GM03348 (cell line): ENCODE measurements at places on chromosomes 12 and 14.

DNA sequence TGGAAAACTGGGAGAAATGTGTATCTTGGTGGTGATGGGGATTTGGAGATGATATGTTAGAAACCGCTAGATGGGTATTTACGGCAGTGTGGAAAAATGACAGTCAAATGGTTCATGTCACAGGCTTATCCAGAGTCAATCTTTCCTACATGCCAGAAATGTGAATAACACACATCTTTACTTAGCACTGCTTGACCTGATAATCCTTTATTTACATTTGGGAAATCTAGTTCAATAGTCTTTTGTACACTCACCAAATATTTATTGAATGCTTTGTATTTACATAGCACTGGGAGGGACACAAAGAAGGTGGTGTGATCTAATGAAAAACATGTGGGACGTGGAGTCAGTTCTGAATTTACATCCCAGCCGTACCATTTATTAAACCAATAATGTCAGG is 208.2 kb downstream of the DIO2 start:
- no peak for DNase-seq

- DNase-seq, result no peak
Observed at GRCh38 chr12:113469949-113470743, 1.5 kb downstream of the LHX5 start.

DNA sequence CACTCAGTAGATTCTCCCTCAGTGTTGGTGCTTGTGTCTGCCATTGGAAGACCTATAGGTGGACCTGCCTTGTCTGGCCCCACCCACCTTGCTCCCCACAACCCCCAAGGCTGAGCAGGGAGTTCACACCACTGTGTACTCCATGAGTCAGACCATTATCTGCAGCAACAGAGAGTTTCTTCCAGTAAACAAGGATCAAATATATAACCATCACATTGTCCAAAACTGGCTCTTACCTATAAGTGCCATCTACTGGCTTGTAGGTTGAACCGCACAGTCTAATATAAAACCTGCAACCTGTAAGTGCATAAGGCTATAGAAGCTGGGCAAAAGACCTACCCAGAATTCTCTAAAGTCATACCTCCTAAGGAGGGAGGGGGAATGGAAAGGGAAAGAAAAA is 7.9 kb downstream of the TAS2R13 start:
- no peak for DNase-seq

DNA sequence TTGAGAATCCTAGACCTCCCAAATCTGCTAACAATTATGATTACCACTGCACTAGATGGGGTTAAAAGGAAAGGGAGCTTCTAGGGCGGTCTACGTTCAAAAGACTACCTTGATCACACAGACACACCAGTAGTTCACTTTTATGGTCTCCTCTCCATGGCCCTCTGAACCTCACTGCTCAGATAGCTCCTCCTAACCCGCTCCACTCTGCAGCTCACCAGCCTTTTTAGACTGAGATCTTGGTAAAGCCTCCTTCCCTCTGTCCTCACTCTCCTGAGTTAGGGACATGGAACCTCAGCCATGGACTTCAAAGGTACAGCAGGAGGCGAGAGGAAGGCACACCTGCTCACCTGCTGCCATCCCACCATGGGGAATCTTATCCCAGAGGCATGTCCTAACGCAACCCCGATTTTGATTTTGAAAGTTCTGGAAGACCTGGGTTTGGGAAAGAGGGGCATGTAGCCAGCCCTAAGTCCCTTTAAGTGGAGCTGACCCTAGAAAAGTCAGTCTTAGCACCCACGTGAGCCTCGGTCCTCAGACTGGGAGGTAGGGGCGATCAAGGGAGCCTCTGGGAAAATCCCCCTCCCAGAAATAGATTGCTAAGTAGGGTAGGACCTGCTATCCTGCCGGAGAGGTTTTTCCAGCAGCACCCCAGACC is 1.3 kb downstream of the ZNF219 start:
- DNase-seq, result no peak

- DNase-seq, result no peak
Observed at GRCh38 chr12:104351057-104351983, 47.8 kb downstream of the EID3 start.

- no peak for DNase-seq
Observed at GRCh38 chr12:26101350-26101734, 23.5 kb downstream of the BHLHE41 start.

GRCh38 chr12:92130999-92131398 is 14.6 kb downstream of the BTG1 start:
- no peak for DNase-seq

- no peak for DNase-seq
Observed at GRCh38 chr14:32546246-32546645, 217.1 kb downstream of the AKAP6 start.

DNA sequence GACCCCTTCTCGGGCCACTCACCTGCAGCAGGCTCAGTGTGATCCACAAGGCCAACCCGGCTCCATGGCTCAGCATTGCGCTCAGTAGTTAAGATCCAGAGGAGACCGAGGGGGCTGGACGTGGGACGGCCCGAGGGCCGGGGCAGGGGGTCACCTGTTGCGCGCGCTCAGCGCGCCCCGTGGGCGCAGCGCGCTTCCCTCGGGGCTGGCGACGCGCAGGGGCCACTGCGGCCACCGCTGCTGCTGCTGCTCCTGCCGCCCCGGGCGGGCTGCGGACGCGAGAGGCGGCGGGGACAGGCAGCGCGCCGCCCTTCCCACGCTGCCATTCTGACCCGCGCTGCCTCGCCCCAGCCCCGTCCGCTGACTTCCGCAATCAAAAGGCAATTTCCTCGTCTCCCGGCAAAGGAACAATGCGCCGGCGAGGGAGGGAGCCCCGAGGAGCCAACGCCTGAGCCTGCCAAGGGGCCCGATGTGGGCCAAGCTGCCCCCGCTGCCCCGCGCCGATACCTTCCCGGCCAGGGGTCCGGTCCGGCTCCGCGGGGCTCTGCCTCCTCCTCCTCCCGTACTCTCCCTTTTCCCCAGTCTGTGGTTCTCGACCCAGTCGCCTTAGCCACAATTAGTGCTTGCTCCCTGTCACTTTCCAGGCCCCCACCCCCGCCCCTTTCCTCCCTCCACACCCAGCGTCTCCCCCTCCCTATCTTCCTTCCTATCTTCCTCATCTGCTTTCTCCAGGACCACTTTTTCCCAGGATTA is 27.3 kb downstream of the PTPRB start:
- DNase-seq, result peak; percentile 82

DNA sequence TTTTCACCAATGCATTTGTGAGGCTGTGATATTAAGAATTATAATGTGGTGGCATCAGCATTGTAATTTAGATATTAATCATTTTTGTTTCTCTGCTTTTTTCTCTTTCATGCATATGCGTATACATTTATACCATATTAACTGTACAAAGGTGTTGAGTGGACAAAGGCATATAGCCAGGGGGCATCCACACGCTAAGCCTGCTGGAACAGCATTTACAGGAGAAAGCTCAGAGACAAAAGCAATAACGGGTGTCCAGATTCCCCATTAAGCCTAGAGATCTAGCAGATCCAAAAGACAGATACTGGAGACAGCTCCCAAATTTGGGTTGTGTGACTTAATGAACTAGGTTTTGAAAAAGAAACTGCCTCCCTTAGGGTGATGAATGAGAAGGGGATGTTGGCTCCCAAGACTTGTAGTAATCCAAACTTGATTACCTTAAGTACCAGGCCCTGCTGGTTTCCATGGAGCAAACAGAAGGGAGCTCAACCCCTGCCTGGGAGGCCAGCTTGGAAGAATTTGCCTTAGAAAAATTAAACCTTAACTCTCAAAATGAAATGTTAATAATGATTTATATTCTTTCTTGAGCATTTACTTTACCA is 181.9 kb downstream of the SLC6A15 start:
- DNase-seq, result no peak

DNA sequence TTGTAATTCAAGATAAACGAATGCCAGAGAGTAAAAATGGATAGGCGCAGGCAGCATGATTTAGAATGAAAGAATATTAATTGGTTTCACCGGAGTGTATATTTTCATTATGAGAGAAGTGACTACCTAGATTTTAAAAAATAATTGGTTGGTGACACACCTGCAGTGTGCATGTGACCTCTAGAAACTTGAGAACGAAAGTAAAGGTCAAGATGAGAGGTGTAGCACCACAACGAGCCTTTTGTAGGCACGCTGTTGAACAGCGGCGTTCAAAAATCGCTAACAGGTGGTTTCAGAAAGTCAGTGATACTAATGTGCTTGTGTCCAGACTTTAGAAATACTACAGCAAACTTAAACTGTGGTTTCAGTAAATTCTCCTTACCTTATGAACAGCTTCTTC is 123.8 kb downstream of the NPAS3 start:
- DNase-seq, result no peak

- DNase-seq, result no peak
Observed at GRCh38 chr12:97306147-97306546, 156.5 kb upstream of the RMST start.

GRCh38 chr12:3091382-3092241 is 14.4 kb downstream of the TSPAN9 start:
- no peak for DNase-seq

DNA sequence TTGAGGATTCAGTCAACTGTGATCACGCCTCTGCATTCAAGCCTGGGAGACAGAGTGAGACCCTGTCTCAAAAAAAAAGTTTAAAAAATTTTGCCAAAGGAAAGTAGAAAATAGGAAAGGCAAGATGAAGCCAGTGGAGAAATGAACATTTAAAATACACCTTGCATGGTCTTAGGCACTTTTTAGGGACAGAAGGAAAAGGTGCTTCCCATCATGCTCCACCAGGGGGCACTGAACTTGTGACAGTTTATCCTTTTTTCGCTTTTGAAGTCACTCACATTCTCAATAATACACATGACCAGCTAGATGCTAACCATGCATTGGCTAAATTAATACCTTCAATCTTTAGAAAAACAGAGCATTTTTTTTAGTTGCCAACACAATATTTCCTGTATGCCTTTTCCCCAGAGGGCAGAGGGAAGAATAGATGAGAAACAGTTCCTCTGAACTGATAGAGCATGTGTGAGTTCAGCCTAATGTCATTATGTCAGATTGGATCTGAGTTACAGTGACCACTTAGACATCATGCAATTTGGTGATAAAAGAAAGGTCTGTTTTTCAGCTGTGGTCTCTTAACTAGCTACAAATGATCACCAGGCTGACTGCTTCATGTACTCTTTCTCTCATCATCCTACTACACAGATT is 221.8 kb upstream of the SSTR1 start:
- peak; percentile 53 for DNase-seq

DNA sequence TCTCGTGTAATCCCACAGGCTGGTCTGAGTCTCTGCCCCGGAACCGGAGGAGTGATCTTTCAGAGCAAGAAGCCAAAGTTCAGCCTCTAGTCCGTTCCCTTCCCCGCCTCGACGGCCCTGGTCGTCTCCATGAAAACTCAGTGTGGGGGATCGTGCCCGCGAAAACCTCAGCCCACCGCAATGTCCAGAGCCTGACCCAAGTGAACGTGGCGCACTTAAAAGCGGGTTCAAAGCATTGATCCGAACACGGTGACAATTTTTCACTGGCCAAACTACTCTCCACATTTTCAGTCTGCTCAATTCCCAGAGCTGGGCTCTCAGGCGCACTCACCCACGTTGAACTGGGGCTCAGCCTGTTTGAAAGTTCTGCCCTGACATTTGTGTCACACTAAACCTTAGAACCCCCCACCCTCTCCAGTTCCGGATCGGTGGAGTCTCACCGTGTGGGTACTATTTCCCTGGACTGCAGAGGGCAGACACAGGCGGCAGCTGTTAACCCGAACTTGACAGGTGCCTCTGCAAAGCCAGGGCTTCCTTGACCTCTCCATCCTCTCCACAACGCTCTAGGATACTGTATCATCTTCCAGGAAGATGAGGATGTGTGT is 886 bp upstream of the PRICKLE1 start:
- DNase-seq, result peak; percentile 18

GRCh38 chr12:112838731-112839130 is 47.2 kb downstream of the RPH3A start:
- no peak for DNase-seq

- DNase-seq, result no peak
Observed at GRCh38 chr14:96926001-96926400, 128.8 kb downstream of the VRK1 start.

GRCh38 chr14:71713016-71713415 is 219.2 kb upstream of the RGS6 start:
- no peak for DNase-seq

GRCh38 chr14:103517174-103517566 is 5.5 kb downstream of the CKB start:
- no peak for DNase-seq

- DNase-seq, result peak; percentile 58
Observed at GRCh38 chr14:70714055-70714550, 72.4 kb downstream of the TTC9 start.

- peak; percentile 15 for DNase-seq
Observed at GRCh38 chr12:95836630-95837239, 22.0 kb upstream of the SNRPF start.

DNA sequence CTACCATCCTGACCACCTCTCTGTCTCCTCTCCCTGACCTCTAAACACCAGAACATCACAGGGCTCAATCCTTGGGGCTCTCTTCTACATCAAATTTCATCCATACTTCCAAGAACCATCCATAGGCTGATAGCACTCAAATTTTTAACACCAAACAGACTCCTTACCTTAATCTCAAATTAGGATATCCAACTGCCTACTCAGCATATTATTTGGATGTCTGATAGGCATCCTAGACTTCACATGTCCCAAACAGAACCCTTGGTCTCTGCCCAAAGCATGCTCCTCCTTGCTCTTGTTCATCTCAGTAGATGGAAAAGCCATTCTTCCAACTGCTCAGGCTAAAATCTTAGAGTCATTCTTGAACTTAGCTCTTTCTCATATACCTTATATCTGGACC is 91.3 kb downstream of the GALC start:
- no peak for DNase-seq

GRCh38 chr12:104057771-104058197 is 6.5 kb upstream of the HCFC2 start:
- peak; percentile 47 for DNase-seq

- DNase-seq, result no peak
Observed at GRCh38 chr14:21074398-21075272, 4.5 kb downstream of the ARHGEF40 start.

DNA sequence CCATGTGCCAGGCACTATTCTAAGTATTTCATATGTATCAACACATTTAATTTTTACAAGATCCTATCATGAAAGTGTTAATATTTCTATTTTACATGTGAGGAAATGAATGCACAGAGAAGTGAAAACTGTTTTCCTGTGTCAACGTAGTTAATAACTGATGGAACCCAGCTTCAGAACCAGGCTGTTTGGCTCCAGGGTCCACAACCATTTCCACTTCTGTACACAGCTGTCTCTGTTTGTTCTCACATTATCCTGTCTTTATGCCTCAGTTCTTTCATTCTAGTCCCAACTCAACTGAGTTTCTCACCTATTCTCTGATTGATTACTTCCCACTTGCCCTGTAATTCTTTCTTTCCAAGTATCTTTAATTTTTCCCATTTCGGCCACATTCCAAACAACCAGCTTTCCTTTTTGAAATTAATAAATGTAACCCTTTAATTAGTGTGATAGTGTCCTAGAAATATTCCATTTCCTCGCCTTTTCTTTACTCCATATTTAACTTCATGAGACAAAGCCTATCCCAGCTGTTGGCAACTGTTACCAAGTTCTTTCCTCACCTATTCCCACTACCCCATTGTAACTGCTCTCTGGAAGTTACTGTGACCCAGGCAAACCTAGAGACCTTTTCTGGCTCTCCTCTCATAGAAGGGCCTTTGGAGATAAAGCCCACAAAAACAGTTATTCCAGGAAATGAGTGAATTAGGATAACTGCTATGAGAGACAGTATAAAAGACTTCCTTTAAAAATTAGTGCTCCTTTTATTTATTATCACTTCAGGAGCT is 218.7 kb downstream of the RASSF9 start:
- no peak for DNase-seq
